ENCODE measurements at places on chromosomes 12 and 14.

DNA sequence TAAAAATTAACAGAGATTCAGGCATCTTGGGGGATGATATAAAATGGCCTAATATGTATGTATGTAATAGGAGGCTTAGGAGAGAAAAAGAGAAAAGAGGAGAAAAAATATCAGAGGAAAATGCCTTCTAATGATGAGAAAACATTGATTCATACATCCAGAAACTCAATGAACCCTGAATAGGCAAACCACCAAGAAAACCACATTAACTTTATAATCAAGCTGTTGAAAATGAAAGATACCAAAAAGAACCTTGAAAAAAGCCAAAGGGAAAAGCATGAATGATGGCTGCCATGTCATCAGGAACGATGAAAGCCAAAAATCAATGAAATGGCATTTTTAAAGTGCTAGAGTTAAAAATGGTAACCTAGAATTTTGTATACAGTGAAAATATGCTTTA, 180.2 kb downstream of the EPS8 start:
- no peak for DNase-seq

- no peak for DNase-seq
Observed at GRCh38 chr14:67059596-67059995, 129.6 kb upstream of the GARIN2 start.

GRCh38 chr14:101833045-101833444, 71.5 kb downstream of the PPP2R5C start:
- DNase-seq = no peak

- DNase-seq = no peak
Observed at GRCh38 chr12:122004633-122005071, 17.0 kb upstream of the BCL7A start.

- DNase-seq = no peak
Observed at GRCh38 chr12:92047393-92047826, 98.2 kb downstream of the BTG1 start.

GRCh38 chr14:41419709-41420108, 187.0 kb upstream of the LRFN5 start:
- no peak for DNase-seq

- DNase-seq = no peak
Observed at GRCh38 chr14:61403411-61403810, 82.0 kb downstream of the PRKCH start.

DNA sequence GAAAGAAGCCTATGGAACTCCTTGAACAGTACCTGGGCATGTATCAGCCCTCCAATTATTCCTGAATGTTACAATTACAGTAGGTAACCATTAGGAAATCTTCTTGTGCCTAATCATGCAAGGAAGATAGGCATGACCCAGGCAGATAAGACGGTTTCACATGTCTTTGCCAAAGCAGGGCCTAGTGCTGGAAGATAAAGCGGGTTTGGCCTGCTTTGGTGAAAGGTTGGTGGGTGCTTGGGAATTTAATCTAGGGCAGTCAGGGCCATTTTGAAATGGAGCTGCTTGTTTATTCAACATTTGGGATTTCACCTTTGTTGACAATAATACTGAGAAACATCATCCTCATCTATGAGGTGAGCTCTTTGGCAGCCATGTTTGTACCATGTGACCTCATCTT, 12.5 kb upstream of the SRSF5 start:
- DNase-seq = no peak

GRCh38 chr14:101894365-101895081, 69.8 kb upstream of the DYNC1H1 start:
- no peak for DNase-seq

GRCh38 chr14:75752907-75753594, 92.0 kb downstream of the TTLL5 start:
- DNase-seq = no peak

DNA sequence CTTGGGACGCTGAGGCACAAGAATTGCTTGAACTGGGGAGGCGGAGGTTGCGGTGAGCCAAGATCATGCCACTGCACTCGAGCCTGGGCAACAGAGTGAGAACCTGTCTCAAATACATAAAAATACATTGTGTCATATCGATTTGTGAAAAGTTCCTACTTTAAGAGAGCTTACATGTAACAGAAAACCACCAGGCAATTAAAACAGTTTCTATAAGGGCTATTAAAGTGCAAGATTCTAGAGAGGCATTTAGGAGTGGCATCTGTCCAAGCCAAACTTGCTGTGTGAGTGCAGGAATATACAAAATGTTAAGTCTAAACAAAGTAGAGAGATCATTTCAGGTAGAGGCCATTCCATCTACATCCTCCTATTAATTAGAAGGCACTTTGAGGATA, 1.7 kb upstream of the NEK9 start:
- no peak for DNase-seq

DNA sequence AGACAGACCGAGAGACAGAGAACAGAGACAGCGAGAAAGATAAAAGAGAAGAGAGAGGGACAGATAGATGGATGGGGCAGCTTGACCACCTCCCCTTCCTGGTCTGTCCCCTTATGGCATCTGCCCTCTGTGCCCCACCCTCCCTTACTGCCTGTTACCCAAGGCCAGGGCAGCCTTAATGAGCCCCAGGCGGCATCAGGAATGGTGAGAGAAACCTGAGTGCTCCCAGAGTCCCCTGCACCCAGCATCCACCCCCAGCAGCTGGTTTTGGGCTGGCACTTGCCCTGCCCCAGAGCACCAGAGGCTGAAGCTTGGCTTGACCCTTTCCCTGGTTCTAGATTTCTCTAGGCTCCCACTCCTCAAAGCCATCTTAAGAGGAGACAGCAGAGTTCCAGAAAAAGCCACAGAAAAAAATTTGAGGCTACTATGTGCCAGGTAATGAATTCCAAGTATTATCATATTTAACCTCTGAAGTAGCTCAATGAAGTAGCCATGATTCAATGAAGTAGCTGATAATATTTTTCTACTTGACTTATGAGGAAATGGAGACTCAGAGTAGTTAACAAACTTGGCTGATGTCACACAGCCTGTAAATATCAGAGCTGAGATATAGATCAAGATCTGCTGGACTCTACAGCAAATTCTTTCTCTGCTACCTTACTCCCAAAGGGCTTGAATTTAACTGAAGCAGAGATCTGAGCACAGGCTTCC, 2.0 kb upstream of the ZNF385A start:
- DNase-seq = no peak

DNA sequence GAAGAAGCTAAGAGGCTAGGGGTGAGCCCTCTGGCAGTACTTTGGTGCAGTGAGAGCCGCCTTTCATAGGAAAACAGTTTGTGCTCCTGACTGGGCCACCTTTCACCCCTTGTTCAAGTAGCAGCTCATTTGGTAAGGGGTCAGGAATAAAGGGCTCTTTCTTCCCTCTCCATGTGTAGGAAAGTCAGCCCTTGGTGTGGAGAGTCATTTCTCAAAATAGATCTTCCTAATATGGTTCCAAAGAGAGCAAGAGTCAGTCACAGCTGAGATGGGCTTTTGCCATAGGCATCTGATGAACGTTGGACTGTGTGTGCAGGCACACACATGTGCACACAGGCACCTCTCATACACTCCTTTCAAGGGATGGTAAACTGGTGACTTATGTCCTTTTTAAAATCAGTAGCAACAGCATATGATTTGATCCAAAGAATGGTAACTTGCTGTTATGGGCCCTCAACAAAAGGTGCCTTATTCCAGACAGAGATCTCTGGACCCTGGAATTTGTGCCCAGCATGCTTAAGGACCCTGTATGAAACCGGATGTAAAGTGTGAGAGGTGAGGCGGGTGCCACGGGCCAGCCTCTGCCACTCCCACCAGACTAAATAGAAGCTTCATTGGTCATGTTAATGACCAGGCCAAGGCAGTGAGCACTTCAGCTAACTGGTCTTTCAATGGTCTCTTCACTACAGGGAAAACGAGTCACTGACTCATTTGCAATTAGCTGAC, 16.7 kb upstream of the RIC8B start:
- DNase-seq = no peak

GRCh38 chr12:89350630-89351488, 1.4 kb downstream of the DUSP6 start:
- DNase-seq = no peak

- DNase-seq = no peak
Observed at GRCh38 chr14:33846100-33846824, 104.6 kb downstream of the EGLN3 start.

- no peak for DNase-seq
Observed at GRCh38 chr14:84375235-84375634, 1154.7 kb upstream of the FLRT2 start.

DNA sequence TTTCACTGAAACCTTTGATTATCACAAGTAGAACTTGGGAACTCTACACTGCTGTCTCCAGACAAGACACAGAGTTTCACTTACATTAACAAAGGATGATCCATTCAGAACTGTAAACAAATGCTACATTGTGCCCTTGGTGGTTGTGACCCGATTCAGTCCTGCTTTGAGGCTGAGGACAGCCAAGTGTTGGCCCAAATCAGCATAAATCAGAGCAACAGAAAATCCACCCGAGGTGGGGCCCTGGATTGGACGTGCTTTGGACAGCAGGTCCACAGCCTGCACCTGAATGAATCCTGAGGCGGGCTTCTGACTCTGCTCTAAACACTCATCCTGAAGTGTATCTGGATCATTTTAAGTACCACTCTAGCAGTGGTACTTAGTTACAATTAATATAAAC, 68.8 kb downstream of the PPP2R5C start:
- no peak for DNase-seq

DNA sequence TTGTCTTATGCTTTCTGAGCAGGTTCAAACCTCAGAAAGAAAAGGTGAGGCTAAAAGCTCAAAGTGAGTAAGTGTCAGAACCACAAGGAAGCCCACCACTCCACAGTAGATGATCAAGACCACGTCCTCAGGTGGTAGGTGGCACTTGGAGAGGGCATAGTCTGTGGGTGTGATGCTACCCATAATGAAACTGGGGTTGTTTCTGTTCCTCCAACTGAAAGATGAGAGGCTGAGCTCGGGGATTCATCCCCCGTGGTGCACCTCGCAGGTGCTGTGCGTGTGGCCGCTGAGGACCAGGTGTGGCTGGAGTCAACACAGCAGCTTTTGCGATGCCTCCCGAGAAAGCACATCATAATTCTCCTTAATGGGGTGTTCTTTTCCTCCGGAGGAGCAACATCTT, 285.7 kb downstream of the TTC8 start:
- DNase-seq = no peak

GRCh38 chr12:67651132-67651695, 2.7 kb downstream of the DYRK2 start:
- no peak for DNase-seq

DNA sequence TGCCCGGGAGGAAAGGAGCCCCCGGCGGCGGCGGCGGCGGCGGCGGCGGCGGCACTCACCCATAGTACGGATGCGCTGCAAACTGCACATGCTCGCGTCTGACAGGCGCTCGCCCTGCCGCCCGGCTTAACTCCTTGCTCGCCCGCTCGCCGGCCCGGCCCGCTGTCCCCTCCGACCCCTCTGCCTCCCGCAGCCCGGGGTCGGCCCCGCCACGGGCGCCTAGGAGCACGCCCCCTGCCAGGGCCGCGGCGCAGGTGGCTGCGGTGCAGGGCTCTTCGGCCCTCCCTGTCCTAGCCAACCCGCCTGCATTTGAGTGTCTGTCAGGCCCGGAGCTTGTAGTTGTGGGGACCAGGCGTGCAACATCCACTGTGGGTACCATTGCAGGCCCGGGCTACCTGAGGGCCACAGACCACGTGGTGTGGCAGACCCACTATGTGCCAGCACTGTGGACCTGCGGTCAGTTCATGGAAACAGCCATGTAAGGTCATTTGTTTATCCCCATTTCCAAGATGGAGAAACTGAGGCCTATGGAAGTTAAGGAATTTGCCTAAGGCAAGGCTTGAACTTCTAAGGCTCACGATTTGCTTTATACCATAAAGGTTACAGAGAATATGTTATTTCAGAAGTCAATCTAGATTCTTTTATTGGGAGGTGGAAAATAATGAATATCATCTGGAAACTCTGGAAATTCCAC, 17.6 kb upstream of the PLEKHH1 start:
- DNase-seq = no peak

- DNase-seq = peak; percentile 50
Observed at GRCh38 chr14:94423453-94424056, 29.0 kb downstream of the SERPINA11 start.

DNA sequence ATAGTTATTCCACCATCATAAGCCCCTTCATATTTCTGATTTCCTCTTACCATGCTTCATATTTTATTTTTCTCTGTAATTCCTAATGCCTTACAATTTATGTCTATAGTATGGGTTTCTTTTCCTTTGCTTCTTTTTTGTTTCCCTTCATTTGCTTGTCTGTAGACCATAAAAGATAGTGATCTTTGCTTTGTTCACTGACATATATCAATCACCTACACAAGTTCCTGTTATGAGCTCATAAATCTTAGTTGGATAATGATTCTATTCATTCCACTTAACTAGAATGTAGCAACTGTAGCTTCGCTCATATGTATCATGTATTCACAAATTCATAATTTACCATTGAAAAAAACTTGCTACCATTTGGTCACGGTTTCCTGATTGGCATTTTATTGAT, 388.8 kb upstream of the ATXN7L3B start:
- no peak for DNase-seq

DNA sequence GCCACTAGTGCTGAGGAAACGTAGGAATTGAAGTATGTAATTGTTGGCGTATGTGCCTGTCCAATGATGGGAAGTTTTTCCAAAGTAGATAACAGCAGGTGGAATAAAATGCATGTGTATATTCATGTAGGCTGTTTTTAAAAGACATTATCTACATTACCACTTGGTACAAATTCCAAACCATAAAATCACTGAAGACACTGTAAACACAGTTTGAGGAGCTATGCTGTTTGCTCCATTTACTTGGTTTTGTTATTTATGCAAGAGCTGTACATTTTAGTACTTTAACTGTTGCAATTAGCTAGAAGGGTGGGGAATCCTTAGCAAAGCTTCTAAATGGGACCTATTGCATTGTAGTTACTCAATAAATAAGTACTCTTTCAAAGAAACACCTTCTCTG, 274.5 kb upstream of the DIO2 start:
- no peak for DNase-seq

- DNase-seq = no peak
Observed at GRCh38 chr12:11743423-11744409, 94.2 kb downstream of the ETV6 start.
